H1 (cell line): ENCODE measurements at places on chromosomes 5 and 9. TPM values are rescaled to one million over a fixed set of nuclear protein-coding genes. Genes with fewer than 3 reads are reported as not detected.

DNA sequence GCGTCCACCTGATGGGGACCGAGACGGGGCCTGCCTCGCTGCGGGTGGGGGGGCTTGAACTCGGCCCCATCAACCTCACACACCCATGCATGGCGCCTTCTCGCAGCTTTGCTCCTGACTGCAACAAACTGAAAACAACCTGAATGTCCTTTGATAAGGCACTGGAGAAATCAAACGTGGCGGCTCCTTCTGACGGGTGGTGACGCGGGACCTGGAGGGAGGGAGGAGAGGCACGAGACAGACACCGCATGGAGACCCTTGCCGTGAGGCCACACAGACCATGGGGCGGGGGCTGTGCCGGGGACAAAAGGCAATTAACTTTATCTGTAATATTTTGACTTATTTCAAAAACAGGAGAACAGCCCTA is 48.6 kb downstream of the NACC2 start:
- peaks cover 27% of the 10 kb centered on the region for H3K4me1 ChIP-seq
- H3K36me3 ChIP-seq = peaks cover 7% of the 10 kb centered on the region; the same call in 1 of the 2 replicates
- DNase-seq = no peak
- H3K27ac ChIP-seq = no peak overlapping the region
- H3K4me3 ChIP-seq = no peak overlapping the region

DNA sequence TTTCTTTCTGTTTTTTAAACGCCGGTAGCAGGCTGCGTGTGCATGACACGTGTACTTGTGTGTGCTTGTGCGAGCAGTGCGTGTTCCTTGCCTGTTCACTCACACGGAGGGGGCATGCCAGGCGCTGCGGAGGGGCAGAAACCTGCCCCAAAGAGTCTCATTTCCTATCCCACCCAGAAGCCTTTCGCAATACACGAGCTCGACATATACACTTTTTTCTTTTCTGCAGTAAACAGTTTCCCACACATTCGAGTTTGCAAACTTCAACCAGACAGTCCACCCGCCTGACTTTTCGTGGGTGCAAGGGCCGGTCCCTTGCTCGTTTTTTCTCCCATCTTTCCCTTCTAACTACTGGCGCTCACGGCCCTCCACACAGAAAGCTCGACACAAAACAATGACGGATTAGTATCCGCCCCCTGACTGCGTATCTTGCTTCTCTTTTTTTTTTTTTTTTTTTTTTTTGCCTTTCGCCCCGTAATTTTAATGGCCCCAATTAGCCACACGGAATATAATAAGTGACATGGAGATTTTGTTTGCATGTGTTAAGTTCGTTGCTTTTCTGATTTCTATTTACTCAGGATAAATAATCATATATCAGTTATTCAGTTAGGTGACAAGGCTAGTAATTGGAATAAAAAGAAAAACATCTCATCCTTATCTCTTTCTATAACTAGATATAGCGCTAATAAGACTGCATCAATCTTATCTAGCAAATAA is 5.3 kb upstream of the OTP start:
- peaks cover 100% of the 10 kb centered on the region for H3K27me3 ChIP-seq
- H3K4me3 ChIP-seq = no peak overlapping the region; the same call in none of the 2 replicates
- no peaks in the 10 kb centered on the region for H3K36me3 ChIP-seq
- DNase-seq = no peak

GRCh38 chr9:132109291-132109690 is 29.6 kb upstream of the MED27 start:
- no peaks in the 10 kb centered on the region for H3K4me1 ChIP-seq
- no peak overlapping the region for H3K27ac ChIP-seq
- DNase-seq = no peak
- no peak overlapping the region for H3K4me3 ChIP-seq
- H3K36me3 ChIP-seq = no peaks in the 10 kb centered on the region

GRCh38 chr9:131276891-131277286 is 579 bp upstream of the FAM78A start:
- H3K4me1 ChIP-seq = peaks cover 18% of the 10 kb centered on the region
- H3K27ac ChIP-seq = no peak overlapping the region
- H3K27me3 ChIP-seq = peaks cover 27% of the 10 kb centered on the region
- peak overlapping the region; percentile 43 for H3K4me3 ChIP-seq

Gene SPINK5
- total RNA-seq = 2.0 and 2.2 TPM in 2 replicates

Gene GFI1B
- 0.09 and 0.71 TPM in 2 replicates for total RNA-seq

Gene FAM221B
- total RNA-seq = not detected in 2 replicates

- DNase-seq = no peak
- peaks cover 14% of the 10 kb centered on the region for H3K4me1 ChIP-seq
- no peak overlapping the region; the same call in 1 of the 2 replicates for H3K4me3 ChIP-seq
- no peaks in the 10 kb centered on the region for H3K36me3 ChIP-seq
- no peaks in the 10 kb centered on the region for H3K27me3 ChIP-seq
These were observed 143.8 kb downstream of the SMARCA2 start for GRCh38 chr9:2158766-2159430.

Gene FSD1L
- total RNA-seq = 4.8 and 6.2 TPM in 2 replicates

- H3K27me3 ChIP-seq = no peaks in the 10 kb centered on the region
- H3K4me3 ChIP-seq = no peak overlapping the region
- no peak overlapping the region for H3K27ac ChIP-seq
- H3K4me1 ChIP-seq = no peaks in the 10 kb centered on the region
- H3K36me3 ChIP-seq = no peaks in the 10 kb centered on the region
- no peak for DNase-seq
These were observed 464.9 kb downstream of the TLE1 start for GRCh38 chr9:81224166-81225081.
